Heart left ventricle (tissue), 16 donors: ENCODE measurements at places on chromosomes 7 and 10.

DNA sequence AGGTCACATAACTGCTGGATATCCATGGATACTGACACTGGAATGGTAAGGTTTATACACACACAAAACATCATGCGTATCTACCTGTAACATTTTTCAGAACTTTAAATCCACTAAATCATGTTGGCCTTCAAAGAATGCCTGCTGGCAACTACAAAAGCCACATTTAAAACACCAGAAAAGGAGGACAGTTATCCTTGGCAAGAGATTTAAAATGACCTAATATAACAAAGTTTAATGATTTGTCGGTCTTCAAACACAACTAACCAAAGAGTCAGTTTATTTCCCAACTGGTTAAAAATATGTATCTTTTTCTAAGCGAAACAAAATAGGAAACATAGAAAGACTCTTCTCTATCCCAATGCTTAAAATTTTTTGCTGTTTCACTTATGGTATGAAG is 24.0 kb downstream of the WAPL start:
- DNase-seq = no peak

DNA sequence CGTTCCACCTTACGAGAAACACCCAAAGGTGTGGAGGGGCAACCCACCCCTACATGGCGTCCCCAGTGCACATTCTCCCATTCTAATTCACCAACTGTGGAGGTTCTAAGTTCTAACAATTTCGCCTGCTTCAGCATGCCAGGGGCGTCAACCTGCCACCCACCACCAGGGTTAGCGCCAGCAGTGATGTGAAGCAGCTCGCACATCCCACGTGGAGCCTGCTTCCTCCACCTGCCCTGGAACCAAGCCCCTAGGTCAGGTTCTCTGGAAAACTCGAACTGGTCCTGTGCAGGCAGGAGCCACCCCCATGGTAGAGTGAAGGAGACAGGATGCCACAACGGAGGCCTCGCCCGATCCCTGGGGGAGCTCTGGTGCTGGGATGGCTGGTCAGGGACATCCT is 33.3 kb upstream of the FXYD4 start:
- DNase-seq = no peak

- DNase-seq = no peak
Measured at GRCh38 chr10:101829561-101830315, 11.5 kb upstream of the OGA start.

DNA sequence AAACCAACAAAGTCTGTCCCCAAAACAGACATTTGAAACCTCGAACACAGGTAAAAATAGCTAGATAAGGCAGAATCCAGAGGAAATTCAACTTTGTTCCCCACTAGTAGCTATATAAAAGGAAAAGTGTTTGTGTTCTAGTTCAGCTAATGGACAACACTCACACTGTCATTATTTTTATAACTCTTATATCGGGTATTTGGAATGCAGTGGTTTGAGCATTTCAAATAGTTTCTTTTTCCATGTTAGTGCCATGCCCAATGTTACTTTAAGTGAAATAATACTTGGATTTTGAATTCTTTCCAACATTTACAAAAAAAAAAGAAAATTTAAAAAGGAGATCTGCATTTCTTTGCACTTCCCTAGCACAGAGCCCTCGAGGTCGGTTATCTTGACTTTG is 213.6 kb downstream of the DOCK4 start:
- DNase-seq = no peak

GRCh38 chr10:14327527-14327926 is 3.2 kb downstream of the FRMD4A start:
- DNase-seq = no peak

GRCh38 chr10:94104316-94105000 is 110.7 kb downstream of the PLCE1 start:
- no peak for DNase-seq

- DNase-seq = no peak
Measured at GRCh38 chr10:5458425-5458824, 40.9 kb downstream of the CALML5 start.

- no peak for DNase-seq
Measured at GRCh38 chr7:82605247-82605864, 161.8 kb upstream of the CACNA2D1 start.

- peak; percentile 44 for DNase-seq
Measured at GRCh38 chr10:88114368-88114767, 250.9 kb downstream of the PTEN start.

DNA sequence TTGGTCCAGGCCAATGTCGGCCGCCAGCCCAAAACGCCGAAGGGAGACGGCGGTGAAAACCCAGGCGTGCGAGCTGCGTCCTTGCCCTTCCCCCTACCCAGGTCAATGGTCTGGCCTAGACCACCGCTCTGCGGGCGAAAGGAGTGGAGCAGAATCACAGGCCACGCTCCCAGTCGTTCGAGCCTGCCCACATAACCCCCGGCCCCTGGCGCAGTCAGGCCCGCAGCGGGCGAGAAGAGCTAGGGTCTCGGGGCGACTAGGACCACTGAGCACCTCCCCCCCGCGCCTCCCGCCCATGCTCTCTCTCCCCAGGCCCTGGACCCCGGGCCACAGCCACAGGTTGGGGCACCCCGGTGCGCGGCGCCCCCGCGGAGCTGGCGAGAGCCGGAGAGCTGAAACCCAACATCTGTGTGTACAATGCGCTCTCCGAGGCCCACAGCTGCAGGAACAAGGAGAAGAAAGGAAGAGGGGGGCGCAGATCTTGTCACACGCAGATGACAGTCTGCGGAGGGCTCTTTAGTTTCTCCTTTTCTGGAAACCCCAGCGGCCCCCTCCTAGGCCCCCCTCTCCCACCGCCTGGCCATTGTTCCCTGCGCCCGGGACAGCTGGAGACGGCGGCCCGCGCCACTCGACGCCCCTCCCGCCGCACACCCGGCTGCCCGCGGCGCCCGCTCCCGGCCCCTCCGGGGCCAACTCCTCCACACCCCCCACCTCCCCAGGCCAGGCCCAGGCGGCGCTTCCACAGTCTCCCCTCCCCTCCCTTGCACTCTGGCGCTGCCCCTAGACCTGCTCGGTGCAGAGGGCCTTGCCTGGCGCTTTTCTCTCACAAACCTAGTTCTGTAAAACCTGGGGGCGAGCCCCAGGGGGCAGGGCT is 355.0 kb downstream of the DNAJB6 start:
- no peak for DNase-seq

DNA sequence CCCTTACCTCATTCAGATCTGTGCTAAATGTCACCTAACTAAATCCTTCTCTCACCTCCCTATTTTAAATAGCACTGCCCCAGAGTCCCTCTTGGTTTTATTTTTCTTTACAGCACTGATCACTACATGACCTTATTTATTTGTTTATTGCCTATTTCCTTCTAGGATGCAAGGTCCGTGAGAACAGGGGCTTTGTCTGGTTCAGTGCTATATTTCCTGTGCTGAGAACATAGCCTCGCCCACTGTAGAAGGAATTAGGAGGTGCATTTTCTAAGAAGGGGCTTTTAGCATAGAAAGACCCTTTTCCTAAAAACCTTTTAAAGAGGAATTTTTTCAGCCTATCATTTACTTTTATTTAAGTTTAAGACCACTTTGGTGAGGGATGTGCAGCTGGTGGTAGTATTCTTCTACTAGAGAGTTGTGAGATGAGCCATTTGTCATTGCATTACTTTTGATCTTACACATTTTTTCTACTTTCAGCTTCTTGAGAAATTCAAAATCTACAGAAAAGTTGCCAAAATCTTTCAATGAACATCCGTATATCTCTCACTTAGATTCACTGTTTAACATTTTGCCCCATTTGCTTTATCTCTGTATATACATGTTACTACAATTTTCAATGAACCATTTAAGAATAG is 13.5 kb upstream of the PCGF5 start:
- DNase-seq = no peak

- no peak for DNase-seq
Measured at GRCh38 chr10:62491597-62491996, 117.4 kb downstream of the ZNF365 start.

DNA sequence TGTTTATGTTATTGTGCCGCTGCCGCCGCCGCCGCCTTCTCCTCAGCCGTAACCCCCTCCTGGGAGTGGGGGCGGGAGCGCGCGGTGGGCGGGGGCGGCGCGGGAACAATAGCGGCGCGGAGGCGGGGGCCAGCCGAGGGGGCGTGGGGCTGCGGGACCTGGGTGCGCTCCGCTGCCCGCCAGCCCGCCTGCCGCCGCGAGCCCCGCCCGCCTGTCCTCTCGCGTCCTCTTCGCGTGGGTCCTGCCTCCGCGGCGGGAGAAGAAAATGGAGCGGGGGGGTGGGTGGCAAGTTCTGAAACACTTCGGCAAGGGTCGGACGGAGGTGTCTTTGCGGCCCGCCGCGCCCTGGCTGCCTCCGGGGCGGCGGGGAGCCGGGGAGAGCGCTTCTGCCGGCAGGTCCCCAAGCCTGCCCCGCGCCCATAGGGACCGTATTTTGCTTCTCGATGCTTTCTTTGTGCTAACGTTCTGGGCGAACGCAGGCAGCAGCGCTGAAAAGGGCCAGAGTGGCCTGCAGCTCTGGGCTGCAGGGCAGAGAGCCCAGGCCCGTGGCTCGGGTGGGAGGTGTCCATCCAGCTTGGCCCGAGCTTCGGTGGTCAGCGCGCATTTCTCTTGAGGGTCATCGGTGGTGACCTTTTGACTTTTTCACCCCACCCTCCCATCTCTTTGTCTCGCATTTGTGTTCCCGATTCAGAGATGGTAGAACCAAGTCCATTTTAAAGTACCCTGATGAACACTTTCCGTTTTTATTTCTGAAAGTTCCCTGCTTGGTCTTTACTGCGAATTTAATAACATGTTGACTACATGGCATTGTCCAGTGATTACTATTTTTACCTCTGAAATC is 613 bp downstream of the MAPK8 start:
- DNase-seq = peak; percentile 69

DNA sequence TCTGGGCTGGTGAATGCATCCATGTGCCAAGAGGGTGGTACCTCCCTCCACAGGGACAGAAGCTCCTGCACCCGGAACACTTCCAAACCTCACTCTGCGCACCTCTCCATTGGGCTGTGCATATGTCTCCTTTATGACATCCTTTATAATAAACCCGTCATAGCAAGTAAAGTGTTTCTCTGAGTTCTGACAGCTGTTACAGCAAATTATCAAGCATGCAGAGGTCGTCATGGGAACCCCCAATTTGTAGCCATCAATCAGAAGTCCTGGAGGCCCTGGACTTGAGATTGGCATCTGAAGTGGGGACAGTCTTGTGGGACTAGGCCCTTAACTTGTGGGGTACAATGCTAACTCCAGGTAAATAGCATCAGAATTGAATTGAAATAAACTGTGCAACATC is 29.4 kb upstream of the PARD3 start:
- no peak for DNase-seq

- peak; percentile 66 for DNase-seq
Measured at GRCh38 chr10:71975871-71976725, 11.9 kb downstream of the CHST3 start.

GRCh38 chr10:7773845-7774801 is 13.7 kb downstream of the KIN start:
- DNase-seq = no peak

DNA sequence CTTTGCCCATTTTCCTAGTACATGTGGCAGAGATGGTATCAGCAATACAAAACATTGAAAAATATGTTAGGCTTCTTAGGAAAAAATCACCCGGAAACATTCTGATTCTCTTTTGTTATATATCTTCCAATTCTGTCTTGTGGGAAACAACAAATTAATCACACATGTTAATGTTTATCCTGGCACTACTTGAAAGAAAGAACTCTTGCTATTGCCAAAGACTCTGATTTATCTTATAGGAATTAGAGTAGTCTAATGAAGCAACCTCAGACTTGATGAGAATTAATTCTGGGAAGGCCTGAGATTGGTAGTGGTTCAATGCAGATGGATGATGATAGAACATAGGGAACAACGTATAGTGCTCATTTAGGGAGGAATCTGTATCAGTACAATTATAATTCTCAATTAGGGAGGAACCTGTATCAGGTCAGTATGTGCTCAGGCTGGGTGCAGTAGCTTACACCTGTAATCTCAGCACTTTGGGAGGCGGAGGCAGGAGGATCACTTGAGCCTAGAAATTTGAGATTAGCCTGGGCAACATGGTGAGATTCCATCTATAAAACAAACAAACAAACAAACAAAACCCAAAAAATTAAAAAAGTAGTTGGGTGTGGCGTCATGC is 50.7 kb downstream of the TAS2R16 start:
- DNase-seq = no peak

GRCh38 chr10:18293536-18294510 is 153.6 kb downstream of the CACNB2 start:
- DNase-seq = no peak

DNA sequence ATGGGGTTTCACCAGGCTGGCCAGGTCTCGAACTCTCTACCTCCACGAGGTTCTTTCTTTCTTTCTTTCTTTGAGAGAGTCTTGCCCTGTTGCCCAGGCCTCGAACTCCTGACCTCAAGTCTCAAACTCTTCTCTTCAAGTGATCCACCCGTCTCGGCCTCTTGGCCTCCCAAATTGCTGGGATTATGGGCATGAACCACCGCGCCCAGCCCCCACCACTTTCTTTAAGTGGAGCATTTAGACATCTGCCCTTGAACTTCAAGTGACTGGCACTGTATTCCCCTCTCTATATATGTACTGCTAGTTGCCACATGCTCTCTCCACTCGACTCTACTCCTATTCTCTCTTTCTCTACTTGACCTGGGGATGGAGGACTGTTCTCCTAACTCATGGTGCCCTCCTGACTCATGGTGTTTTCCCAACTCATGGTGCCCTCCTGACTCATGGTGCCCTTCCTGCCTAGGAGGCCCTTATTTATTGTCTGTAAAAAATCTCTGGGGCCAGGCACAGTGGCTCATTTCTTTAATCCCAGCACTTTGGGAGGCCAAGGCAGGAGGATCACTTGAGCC is 19.3 kb upstream of the ACHE start:
- DNase-seq = no peak

DNA sequence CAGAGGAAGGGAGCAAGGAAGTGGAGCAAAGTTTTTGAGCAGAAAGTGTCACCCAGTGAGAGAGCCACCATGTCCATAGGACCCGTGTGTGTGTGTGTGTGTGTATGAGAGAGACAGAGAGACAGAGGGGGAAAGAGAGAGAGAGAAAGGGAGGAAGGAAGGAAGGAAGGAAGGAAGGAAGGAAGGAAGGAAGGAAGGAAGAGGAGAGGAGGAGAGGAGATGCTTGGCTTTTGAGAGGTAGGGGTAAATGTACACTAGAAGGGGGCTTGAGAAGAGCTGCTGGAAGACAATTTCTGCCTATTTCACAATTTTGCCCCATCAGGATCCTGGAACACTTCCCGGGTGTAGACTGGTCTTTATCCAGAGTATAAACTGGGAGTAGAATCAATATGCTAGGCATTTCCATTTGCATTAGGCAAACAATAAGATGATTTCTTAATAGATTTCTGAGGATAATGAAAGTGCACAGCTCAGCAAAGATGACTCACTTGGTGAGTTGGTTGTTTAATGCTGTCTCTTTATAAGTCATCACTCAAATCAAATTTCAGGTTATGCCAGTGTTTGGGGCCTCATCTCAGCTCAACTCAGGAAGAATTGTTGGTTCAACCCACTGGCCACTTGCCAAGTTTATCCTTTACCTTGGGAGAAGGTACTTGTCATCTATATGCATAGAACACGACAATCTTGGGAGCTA is 70.0 kb upstream of the FAM13C start:
- DNase-seq = no peak

DNA sequence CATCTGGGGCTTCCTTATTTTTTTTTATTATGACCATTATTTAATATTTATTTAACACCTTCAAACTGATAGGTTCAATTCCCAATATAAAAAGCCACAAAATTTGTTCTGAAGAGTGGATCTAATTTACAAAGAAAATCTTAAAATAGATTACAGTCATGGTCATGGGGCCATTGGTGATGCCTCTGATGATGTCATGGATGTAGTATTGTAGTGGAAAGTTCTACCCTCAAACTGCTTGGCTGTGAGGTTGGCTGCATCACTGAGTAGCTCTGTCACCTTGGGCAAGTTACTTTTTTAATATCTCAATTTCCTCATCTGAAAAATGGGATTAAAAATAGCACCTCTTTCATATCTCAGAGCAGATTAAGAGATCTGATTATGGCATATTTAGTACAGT is 128.5 kb downstream of the DKK1 start:
- no peak for DNase-seq
